CD4-positive, alpha-beta T cell treated with Interleukin-15 for 1 hour (primary cell): ENCODE measurements at places on chromosomes 3 and 15.

DNA sequence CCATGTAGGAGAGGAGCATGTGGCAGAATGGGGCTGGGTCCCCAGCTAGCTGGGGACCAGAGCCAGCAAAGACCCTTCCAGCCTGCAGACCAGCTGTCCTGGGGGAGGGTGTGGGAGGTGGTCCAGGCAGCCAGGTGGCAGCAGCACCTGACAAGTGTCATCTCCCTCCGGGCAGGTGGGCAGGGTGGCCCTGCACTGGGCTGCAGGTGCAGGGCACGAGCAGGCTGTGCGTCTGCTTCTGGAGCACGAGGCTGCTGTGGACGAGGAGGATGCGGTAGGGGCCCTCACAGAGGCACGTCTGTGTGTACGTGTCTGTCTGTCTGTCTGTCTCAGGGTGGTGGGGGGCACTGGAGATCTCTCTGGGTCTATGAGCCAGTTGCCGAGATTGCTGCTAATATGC lies 5.5 kb downstream of the ANKDD1A start:
- no peak for DNase-seq

DNA sequence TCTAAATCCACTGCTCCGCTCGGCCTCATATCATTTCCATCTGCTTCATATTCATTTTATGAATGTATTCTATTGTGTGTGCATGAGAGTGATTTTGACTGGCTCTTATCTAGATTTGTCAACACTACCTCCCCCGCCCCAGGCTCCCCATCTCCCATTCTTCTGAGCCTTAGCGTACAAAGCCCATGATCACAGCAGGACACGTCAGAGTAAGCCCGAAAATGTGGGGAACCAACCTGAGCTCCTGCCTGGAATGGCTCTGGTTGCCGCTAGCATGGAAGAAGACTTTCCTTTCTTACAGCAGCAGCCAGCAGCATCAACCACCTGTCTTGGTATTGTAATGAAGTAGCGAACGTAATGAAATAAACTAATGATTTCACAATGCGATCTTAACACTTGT lies 61.4 kb downstream of the GABRB3 start:
- DNase-seq, result no peak

GRCh38 chr3:71313844-71314243 lies 269.7 kb downstream of the FOXP1 start:
- DNase-seq, result no peak

DNA sequence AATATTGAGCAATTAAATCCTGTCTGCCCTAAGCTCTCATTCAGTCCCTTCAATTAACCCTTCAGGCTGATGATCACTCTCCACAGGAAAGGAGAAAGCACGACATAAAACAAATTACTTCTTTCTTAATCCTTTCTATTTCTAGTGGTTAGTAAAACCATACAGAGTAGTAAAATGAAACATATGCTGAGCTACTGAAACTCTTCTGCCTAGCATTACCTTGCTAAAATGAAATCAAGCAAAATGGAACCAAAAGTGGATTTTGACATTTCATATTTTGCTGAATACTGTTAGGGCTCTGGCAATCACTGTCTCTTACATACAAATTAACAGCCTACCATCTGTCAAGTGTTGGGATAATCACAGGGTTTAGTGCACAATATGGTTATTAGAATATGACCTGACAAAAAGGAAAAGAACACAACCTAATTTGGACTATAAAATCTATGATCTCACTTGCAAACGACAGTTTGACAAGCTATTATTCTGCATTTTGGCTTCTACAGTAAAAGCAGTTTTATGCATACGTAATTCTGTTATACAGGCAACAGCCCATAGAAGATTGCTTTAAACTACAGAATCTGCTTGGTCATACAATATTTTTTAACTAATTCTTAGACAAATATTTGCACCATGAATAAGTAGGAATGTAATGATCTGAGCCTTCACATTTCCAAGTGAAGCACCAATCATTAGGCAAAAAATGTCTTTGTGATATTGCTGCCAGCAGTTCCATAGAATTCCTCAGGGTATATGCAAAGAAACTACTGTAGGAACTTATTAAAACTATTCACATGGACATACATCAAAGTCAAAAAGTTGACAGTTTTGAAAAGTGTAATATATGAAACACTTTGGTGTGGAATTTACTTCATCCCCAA lies 105.0 kb downstream of the FHIT start:
- DNase-seq, result no peak

GRCh38 chr3:135248213-135248612 lies 453.2 kb downstream of the EPHB1 start:
- DNase-seq, result no peak

- DNase-seq, result no peak
Measured at GRCh38 chr3:41044523-41044922, 154.8 kb upstream of the CTNNB1 start.
